CD4-positive, alpha-beta T cell treated with Interleukin-17A for 4 hours (primary cell): ENCODE measurements at places on chromosomes 13 and 19.

GRCh38 chr19:45117167-45117594, 24.2 kb downstream of the PPP1R37 start:
- DNase-seq = peak; percentile 58

DNA sequence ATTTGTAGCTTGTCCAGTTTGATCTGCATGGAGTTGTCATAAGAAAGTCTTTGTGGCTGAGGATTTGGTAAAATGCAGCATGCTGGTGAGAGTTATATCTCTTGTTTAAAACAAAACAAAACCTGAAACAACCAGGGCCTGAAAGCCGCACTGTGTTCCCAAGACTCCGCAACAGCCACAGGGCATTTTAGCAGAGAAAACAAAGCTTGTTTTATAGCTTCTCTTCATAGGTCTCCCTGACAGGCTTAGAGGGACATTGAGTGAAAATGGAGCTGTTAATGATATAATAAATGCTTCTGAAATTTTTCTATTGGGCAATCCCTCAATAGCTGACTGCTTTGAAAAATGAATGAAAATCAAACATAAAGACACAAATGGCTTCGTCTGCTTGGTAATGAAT, 148.7 kb upstream of the RNF113B start:
- no peak for DNase-seq

- no peak for DNase-seq
These were observed 53.8 kb downstream of the PARP4 start for GRCh38 chr13:24458736-24459135.

- DNase-seq = peak; percentile 81
These were observed 1.1 kb downstream of the INTS6 start for GRCh38 chr13:51451467-51452360.

DNA sequence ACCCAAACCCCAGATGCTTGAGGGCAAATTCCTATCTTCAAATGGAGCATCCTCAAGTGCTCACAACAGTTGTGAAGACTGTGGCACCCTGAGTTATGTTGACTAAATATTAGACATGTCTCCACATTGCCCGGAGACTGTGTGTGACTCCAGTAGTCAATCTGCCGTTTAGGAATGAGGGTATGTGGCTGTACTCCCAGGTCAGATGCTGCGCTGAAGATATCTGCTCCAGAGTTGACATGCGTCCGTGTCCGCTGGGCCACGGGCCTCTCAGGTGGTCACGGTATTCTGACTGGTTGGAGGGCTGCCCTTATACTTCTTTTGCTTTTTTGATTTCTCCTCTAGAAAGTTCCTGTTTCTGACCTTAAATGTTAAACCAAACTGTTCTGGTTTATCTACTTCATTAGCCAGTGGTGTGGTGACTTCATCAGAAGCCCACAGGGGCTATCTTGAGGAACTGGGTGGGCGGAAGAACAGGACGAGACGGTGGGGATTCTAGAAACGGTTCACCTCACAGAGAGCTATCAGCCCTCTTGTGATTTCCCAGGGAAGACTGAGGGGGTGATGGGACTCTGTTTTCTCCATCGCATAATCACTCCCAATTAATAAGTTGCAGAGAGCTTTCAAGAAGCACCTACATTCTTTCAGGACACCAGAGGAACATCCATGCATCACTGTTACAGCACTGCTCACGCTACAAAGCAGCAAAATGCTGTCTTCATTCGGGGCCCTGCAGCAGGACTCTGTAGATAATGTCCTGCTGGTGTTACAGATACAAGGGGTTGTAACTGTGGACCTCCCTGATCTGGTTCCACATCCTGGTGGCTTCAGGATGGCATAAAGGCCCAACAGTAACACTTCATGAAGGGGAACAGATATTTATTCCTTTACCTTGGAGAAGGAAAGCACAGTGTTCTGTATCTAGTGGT, 1.3 kb upstream of the LCP1 start:
- no peak for DNase-seq

- DNase-seq = no peak
These were observed 885.2 kb upstream of the SLITRK6 start for GRCh38 chr13:86684402-86684801.

GRCh38 chr19:35955881-35956634, 19.9 kb downstream of the LRFN3 start:
- DNase-seq = no peak

DNA sequence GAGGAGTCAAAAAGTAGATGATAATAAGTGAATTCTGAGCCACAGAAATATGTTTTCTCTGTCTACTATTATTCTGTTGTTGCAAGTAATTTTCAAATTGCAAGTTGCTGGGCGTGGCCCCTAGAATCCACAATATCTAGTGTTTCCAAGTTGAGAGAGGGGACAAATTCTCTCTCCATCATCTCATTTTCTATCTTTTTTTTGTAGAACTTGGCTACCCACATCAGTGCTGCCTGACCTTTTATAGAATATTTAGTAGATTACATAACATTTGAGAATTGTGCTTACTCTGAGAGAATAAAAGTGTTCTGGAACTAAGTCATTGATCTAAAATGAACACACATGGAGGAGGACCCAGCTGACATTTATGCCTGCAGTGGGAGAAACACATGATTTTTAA, 110.9 kb upstream of the CSNK1A1L start:
- no peak for DNase-seq

DNA sequence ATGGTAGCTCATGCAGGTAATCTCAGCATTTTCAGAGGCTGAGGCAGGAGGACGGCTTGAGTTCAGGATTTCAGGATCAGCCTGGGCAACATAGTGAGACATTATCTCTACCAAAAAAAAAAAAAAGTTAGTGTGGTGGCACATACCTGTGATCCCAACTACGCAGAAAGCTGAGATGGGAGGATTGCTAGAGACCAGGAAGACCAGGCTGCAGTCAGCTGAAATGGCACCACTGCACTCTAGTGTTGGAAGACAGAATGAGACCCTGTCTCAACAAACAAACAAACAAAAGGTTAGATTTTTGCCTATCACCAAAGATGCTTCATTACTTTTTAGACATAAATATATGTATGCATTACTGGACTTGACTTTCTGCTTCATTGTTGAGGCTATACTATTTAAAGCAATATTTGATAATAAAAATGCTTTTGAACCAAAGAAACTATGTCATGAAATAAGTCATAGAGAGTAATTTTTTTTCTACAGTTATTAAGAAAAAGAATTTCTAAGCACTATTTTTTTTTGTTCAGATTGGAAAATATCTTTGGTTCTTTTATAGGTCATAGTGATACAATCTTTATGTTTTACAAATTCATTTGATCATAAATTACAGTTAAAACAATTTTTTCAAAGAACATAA, 1180.1 kb upstream of the ATXN8OS start:
- DNase-seq = no peak

GRCh38 chr13:50123862-50124535, 108.8 kb downstream of the KCNRG start:
- peak; percentile 77 for DNase-seq

GRCh38 chr19:34576292-34576691, 94.7 kb downstream of the WTIP start:
- DNase-seq = no peak

DNA sequence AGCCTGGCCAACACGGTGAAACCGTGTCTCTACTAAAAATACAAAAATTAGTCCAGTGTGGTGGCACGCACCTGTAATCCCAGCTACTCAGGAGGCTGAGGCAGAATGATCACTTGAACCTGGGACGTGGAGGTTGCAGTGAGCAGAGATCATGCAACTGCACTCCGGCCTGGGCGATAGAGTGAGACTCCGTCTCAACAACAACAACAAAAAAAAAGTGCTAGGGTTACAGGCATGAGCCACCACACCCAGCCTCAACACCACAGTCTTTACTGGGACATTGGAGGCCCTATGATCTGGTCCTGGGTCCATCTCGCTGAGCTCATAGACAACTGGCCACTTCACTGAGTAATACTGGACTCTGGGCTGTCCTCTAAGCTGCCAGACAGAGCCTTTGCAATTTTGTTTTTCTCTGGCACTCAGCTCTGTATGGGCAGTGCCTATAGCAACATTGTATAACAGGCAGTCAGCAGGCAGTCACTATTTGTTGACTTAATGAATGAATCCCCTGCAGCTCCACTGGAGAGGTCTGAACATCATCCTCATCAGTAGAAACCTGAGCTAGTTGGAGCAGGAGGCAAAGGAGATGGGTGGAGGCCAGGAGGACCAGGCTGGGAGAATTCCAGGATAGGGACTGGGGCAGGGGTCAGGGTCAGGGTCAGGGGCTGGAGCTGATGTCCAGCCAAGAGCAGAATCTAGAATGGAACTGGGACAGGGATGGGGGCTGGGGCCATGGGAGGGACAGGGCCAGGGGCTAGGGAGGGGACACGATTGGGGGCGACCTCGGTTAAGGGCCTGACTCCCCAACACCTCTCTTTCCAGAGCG, 8.1 kb downstream of the BLOC1S3 start:
- no peak for DNase-seq

GRCh38 chr13:91401920-91402319, 3.5 kb downstream of the GPC5 start:
- no peak for DNase-seq

DNA sequence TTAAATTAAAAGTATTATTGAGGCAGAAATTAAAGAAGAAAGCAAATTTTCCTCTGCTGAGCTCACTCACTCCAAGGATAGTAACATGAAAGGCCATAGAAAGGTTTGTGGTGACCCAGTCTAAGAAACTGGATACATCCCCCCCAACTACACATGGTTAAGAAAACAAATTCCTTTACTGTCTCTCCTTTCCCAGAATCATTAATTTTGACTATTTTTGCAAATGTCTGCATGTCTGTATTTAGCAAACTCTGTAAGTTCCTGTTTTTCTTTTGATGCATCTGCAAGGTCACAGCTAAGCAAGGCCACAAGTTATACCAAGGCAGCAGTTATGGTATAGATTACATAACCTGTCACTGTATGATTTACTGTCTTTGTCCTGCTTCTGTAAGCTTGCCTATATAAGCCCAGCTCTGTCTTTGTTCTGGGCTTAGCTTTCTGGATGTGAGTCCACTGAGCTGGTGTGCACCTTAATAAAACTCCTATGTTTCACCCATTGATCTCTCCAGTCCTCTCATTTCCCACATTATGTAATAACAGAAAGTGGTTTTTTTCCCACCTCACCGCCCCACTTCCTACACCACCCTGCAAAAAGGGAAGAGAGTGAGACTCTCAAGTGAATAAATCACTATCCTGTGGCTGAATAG, 8.5 kb upstream of the ZNF83 start:
- DNase-seq = no peak

DNA sequence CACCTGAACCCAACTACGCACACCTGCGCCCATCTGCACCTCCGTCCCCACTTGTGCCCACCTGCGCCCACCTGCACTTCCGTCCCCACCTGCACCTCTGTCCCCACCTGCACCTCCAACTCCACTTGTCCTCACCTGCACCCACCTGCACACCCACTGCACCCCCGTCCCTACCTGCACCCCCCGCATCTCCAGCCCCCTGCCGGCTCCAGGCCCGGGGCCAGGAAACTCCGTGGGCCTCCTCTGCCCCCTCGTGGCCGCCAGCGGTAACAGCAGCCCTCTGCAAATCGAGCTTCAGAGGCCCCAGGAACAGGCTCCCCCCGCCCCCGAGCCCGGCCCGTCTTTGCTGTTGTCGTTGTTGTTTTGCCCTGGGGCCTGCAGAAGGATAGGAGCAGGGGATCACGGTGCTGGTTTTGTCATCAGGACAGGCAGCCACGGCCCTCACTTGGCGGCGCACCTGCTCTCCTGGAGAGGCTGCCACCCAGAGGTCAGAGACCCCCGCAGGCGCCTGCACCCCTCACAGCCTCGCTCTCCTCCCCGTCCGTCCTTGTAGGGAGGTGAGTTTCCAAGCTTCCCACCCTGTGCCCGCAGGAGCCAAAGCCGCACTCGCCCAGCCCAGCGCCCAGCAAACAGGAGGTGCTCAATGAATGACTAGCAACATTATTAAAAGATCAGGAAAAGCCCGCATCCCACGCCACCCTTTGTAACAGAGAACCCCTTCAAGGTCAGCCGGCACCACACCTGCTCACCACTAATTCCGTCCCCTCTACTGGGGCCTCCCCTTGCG, 65.4 kb downstream of the GNG7 start:
- peak; percentile 83 for DNase-seq

- DNase-seq = no peak
These were observed 111.3 kb downstream of the SLC7A1 start for GRCh38 chr13:29484236-29484635.

GRCh38 chr19:6271721-6272410, 7.9 kb downstream of the MLLT1 start:
- no peak for DNase-seq

DNA sequence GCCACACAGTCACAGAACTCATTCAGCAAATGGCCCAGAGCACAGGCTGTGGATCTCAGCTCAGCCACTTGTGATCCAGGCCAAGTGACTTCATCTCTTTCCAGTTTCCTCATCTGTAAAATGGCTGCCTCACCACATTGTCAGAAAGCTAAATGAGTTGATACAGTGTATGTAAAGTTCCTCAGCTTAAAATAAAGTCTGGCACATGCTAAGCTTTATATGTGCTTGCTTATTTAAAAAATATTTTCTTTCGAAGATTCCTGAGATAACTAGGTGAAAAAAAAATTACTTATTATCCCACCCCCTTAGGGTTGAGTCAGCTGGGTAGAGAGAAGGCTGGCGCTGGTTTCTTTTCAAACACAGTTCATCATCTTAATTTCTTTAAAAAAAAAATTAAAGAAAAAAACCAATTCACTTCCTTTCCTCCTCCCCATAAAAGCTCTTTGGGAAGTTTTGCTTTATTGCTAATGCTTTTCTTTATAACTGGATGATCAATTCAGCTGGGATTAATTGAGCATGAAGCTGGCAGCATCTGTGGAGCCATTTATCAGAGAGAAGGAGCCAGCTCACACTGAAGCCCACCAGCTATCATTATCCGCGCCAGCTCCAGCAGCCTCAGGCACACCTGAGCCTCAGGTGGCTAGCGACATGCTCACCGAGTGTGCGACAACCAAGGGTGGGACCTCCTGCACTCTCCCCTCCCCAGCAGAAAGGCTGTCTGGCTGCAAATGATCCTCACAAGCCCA, 354.9 kb downstream of the FOXO1 start:
- no peak for DNase-seq

GRCh38 chr13:25135896-25136295, 36.2 kb downstream of the AMER2 start:
- no peak for DNase-seq

- no peak for DNase-seq
These were observed 107.7 kb upstream of the SPATA13 start for GRCh38 chr13:24052547-24053518.

GRCh38 chr19:42546831-42547500, 18.7 kb upstream of the CEACAM1 start:
- DNase-seq = no peak

- no peak for DNase-seq
These were observed 57.3 kb downstream of the KLF2 start for GRCh38 chr19:16381756-16382401.

GRCh38 chr13:72384879-72385278, 342.6 kb downstream of the MZT1 start:
- no peak for DNase-seq

GRCh38 chr13:45696610-45697226, 5.4 kb upstream of the CBY2 start:
- no peak for DNase-seq
